Stimulated activated CD8-positive, alpha-beta memory T cell treated with anti-CD3 and anti-CD28 coated beads, Interleukin-2, amount 100 ng/mL, for 1 hour (primary cell): ENCODE measurements at places on chromosomes 4 and X.

- no peak for DNase-seq
Observed at GRCh38 chr4:11004818-11005217, 320.2 kb upstream of the CLNK start.

DNA sequence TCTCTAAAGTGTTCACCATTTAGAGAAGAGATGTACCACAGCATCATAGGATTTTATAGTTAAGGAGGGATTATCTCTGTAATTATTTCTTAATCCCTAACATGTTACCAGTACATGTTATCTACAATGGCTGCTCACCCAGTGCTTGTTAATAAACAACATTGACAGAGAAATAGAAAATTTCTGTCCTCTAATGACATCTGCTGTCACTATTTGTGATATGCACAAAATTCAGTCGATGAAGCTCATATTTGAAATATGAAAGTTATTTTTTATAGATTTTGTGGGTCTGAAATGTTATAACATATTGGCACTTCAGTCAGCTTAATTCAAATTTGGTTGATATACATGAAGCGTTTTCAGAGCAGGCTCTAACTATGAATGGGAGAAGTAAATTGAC, 48.8 kb upstream of the GRXCR1 start:
- no peak for DNase-seq

DNA sequence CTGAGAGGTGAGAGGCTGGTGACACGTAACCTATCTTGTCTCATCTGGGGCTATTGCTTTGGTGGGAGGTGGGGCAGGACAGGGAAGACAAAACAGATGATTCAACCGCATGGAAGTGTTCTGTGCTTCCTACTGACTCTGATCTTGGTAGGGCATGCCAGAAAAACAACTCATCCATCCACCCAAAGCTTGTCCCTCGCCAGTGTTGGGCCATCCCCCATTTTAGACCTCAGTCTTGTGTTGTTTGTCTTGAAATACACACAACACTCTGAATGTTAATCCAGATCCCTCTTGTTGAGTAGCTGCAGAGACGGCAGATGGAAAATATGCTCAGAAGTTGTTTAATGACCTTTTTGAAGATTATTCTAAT, 377 bp downstream of the CHRNA9 start:
- no peak for DNase-seq

GRCh38 chr4:175827516-175827915, 15.5 kb upstream of the GPM6A start:
- no peak for DNase-seq

GRCh38 chr4:184845367-184846021, 19.7 kb upstream of the ACSL1 start:
- DNase-seq: no peak

- no peak for DNase-seq
Observed at GRCh38 chr4:121015421-121015820, 56.9 kb downstream of the NDNF start.

DNA sequence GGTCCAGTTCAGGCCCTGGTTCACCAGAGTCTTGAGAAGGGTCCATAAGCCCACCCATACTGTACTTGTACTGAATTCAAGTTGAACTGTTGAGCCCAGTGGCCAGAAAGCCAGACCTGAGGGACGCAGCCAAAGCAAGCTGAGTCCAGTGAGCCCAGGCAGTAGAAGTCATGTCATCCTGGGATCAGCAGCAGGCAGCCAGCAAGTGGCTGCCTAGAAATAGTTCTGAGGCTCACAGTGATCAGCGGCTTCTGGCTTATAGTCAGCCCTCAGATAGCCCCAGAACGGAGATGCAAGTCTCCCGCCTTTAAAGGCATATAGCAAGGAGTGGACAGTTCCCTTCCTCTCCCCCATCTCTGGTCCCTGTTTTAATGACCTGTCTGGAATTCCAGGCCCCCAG, 347.1 kb downstream of the FBXW7 start:
- DNase-seq: no peak

DNA sequence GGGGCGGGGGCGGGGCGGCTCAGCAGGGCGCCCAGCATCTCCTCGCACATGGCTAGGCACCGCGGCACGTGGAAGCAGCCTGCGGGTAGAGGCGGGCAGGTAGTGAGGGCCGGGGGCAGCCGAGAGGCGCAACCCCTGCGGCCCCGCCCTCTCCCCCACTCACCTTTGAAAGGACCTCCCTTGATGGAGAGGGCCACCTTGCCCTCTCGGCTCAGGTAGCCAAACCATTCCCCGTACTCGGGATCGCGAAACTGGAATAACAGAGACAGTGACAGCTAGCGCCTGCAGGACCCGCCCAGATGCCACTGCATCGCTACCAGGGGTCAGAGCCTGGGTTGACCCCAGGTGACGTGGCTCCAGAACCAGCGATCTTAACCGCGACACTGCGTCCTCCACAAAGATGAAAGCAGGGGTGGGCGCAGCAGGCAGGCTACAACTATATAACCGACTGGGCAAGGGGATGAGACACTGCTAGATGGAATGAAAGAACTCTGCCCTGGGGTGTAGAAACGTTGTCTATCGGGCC, 552 bp upstream of the NAA10 start:
- DNase-seq: no peak

DNA sequence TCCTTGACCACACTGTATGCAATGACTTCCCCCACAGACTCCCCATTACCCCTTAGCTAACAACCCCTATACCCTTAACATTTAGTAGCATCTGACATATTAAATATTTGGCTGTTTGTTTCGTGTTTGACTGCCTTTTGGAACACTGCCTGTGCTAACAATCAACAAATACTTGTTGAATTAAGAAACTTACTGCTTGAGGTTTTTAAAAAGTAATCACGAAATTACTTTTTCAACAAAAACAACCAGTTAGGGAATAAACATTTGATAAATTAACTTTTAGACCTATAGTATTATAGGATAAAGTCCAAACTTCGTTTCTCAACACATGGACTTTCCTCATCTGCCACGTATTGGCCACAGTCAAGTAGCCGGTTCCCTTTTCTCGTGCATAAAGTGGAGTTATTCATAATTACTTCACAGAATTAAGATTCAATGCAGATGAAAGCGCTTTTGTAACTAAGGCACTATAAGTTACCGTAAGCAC, 555 bp upstream of the ELMOD2 start:
- no peak for DNase-seq

DNA sequence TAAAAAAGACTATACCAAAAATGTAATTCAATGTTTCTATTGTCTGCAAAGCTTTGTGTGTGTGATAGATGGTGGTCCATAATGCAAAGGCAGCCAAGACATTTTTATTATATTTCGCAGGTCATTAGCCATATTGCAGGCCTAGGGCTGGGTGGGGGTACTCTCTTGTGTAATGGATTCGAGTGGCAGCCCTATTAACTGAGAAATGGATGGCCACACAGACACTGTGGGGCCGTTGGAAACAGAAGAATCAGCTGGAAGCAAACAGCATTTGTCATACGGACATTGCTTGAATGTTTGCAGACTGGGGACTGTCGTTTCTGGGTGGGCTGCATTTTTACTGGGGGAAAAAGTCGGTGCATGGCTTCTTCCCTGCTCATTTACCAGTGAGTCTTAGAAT, 101.4 kb downstream of the GPR143 start:
- DNase-seq: no peak

GRCh38 chrX:87961471-87961870, 443.9 kb downstream of the KLHL4 start:
- DNase-seq: no peak

- DNase-seq: no peak
Observed at GRCh38 chr4:174460684-174461083, 61.6 kb downstream of the HPGD start.

DNA sequence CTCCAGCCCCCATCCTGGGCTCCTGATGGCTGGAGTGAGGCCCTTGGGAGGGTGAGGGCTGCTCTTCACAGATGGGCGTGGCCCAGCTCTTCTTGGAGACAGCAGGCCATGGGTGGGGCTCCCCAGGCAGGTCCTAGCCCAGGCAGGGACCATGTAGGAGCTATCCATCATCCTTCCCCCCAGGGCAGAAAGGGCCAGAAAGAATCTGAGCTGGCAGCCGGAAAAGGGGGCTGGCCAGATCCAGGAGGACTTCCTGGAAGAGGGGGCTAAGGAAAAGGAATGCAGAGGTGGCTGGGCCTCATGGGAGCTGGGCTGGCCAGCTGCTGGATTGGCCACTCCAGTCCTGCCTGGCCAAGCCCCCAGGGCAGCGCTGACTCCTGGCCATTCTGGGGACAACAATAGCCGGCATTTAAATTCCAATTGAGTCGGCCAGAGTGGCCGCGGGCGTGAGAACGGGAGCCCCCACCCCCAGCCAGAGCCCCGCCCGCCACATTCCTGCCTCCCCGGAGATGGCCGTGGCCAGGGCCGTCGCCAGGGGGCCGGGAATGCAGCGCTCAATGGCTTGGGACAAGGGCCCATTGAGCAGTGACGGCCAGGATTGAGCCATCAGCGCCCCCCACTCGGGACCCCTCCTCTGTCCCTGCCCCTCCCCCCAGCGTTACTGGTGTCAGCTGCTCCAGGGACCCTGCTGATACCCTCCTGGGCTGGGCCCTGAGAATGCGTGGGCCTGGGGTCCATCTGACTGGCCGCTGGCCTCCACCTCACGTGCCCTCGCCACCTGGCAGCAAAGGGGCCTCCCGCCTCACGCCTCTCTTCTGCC, 15.1 kb upstream of the FGFR3 start:
- no peak for DNase-seq

DNA sequence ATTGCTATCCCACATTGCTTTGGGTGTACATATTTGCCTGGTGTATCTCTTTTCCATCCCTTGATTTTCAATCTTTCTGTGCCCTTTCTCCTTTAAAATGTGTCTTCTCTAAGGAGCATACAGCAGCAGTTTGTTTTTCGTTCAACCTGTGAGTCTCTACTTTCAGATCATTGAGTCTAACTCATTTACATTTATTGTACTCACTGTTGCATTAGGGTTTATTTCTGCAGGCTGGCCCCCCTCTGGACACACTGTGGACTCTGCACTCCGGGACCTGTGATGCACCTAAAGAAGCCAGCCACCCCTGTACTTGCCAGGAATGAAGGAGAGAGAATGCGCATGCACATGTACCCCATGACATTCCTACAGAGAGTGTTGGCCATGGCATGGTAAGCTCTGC, 93.0 kb downstream of the FAM53A start:
- DNase-seq: no peak

DNA sequence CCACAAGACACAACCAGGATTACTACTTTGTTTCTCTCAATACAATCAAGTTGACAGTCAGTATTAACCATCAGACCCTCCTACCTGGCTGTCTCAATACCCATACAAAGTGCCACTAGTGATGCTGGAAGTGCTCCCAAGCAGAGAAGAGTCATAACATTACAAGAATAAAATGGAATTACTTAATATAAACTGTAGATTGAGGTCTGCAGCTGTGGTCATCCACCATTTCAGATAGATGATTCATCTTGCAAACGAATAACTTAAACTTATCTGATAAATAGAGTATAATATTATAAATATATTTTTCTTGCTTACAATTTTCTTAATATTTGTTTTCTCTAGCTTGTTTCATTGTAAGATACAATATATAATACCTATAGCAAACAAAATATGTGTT, 1034.2 kb upstream of the PCDH10 start:
- no peak for DNase-seq

- no peak for DNase-seq
Observed at GRCh38 chr4:186699881-186700397, 23.7 kb downstream of the FAT1 start.

DNA sequence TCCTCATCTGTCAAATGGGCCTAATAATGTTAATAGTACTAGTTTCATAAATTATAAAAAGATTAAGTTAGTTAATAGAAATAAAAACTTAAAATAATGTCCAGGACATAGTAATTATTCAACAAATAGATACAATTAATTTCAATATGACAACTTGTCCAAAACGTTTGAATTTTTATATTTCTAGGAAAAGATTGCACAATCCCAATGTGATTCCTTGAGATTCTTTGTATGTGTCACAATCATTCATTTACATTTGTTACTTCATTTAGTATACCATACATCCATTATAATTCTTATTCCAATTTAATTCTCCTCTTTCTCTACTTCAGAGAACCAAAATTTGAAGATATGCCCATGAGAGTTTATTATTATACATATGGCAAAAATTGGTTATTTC, 554.2 kb downstream of the GABRG1 start:
- DNase-seq: no peak

DNA sequence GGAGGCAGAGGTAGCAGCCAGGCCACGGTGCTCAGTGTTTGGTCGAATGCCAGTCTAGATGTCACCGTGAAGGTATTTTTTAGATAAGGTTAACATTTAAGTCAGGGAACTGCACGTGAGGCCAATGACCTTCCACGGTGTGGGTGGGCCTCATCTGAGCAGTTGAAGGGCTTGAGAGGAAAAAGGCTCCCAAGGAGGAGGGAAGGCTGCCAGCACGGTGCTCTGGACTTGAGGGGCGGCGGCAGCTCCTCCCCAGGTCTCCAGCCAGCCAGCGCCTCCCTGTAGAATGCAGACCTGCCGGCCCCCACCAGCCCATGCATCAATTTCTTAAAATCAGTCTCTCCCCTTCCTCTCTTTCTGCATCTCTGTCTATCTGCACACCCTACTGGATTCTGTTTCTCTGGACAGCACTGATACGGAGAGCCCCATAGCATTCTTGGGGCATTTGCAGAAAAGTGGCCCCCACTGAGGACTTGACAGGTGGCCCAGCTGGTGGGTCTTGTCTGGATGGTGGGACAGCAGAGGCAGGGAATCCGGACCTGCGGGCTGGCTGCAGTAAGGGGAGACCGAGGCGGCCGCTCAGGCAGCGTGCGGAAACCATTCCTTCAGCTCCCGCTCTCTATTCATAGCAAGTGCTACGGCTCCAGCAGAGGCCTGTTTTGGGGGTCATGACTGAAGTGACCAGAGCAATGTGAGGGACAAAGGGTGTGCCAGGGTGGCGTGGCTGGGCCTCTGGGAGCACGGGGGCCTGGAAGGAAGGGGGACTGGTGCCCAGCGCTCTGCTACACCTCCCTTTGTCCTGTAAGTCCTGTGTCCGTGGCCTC, 7.9 kb upstream of the RGS12 start:
- no peak for DNase-seq

- DNase-seq: no peak
Observed at GRCh38 chr4:127084666-127085065, 548.1 kb upstream of the INTU start.

DNA sequence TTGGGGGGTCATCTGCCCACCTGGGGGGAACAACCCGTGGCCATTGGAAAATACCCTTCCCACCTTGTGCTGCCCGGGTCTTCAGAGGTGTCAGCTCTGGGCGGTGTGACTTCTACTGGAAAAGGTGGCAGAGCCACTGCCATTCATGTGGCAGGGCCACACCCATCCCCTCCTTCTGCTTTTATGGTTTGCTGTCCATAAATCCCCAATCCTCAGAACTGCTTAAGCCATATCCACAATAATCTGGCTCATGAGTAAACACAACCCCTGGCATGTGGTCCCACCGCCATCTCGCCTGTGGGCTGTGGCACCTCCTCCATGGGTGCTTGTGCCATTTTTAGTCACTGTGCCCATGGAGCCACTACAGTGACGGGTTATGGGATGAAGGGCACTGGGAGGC, 20.6 kb downstream of the SORCS2 start:
- DNase-seq: no peak
